ENCODE measurements at places on chromosomes 3 and 15.

DNA sequence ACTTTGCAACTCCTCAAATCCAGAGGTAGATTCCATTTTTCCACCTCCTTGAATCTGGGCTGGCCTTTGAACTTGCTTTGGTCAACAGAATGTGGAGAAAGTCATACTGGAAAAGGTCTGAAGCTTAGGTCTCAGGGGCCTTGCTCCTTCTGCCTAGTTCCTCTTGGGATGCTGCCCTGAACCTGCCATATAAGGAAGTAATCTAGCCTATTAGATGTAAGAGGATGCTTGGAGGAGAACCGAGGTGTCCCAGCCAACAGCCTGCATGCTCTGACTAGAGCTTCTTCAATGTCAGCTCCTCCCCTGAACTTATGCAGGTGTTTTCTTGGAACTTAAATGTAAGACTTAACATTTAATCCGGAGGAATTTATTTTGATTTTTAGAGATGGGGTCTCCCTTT is 2.0 kb upstream of the TMED3 start:
- DNase-seq: no peak

DNA sequence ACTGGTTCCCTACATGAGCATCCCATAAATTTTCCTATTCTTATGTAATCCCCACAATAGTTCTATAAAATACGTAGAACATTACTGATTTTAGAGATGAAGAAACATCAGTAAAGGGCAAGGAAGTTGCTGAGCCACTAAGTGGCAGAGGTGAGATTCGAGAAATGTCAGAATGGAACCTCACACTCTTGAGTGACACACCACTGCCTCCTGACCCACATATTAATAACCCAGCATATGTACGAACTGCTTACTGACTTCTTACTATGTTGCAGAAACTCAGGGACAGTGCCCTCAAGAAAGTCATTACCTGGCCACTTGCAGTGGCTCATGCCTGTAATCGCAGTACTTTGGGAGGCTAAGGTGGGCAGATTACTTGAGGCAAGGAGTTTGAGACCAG is 1022.4 kb downstream of the FHIT start:
- no peak for DNase-seq

GRCh38 chr3:111751961-111752360 is 107.1 kb upstream of the PHLDB2 start:
- no peak for DNase-seq

DNA sequence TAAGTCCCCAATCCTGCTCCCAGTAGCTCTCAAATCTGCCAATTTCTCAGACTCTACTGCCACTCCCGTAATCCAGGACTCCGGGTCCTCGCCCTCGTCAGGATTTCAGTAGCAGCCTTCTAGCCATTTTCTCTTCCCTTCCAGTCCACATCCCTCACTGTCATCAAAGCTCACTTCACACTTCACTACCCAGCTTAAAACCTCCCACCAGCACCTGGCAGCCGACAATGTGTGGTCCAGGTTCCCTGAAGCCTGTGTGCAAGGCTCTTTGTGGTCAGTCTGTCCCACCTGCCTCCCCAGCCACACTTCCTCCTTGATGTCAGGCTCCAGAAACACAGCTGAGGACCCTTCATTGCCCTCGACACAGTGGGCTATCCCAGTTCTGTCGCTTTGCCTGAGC is 304.5 kb upstream of the ROPN1 start:
- no peak for DNase-seq

DNA sequence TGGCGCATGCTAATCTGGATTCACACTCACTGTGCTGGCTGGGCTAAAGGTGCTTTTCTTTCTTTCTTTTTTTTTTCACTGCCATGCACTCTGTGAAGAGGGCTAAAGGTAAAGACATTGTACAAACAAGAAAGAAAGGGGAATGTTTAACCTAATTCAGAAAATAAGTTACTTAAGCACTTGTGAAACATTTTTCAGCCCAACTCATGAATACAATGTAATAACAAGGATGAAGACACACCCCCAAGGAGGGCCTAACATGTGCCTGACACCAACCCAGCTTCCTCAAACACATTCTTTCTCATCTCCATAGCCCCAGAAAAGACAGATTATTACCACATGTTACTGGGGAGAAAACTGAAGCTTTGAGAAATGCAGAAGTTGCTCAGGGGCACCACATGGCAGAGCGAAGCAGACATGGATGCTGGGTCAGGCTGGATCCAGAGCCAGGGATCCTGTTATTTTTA is 5.7 kb downstream of the STIMATE start:
- no peak for DNase-seq

DNA sequence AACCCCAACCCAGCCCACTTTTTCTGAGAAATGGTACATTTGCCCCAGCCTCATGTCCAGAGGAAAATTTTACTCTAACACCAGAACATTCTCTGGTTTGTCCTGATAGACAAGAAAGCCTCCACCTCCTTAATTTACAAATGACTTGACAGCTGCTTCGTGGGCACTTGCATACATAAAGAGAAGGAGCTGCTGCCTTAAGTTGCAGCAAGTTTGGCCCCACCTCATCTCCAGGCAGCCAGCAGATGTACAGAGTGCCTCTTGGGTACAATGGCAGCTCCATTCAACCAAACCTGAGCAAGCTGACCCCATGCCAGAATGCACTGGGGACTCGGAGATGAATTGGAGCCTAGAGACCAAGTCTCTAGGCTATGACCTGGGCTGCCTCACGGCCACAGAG is 6.2 kb upstream of the H1-8 start:
- DNase-seq: no peak

DNA sequence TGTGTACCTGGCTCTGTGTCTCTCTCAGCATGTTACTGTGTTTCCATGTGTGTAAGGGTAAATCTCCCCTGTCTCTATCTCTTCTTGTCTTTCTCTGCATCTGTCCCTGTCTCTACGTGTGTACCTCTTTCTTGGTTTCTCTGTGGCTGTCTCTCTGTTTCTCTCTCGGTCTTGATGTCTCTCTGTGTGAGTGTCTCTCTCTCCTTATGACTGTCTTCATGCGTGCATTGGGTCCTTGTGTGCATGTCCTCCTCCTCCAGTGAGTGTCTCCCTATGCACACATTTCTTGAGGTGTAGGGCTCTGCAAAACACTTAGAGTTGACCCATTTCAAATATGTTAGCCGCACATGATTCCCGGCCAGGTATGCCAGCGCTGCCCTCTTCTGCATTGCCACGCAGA is 903.3 kb upstream of the CFAP20DC start:
- DNase-seq: no peak

- DNase-seq: no peak
These were observed 356.4 kb downstream of the LPP start for GRCh38 chr3:188510366-188510765.

DNA sequence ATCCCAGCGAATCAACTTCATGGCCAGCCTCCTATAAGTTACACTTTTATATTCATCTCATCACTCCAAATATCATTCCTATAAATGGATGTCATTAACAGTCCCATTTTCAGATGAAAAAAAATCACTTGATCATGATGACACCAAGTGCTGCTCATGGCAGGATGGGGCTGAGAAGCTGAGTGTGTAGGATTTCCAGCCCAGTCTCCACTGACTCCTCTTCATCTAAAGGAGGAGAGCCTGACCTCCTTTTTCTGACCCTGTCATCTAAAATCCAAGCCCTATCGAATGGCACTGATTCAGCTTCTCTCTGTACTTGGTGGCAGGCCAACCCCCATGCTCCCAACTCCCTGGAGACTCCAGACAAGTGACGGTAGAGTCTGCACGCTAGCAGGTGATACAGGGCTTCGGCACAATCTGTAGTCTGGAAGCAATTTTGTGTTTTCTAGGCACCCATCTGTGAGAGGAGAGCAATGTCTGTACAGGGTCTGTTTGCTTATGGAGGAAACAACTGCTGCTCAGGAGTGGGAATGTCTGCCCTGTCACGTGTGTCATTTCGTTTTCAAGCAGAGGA is 103.2 kb downstream of the EPHB1 start:
- DNase-seq: no peak

DNA sequence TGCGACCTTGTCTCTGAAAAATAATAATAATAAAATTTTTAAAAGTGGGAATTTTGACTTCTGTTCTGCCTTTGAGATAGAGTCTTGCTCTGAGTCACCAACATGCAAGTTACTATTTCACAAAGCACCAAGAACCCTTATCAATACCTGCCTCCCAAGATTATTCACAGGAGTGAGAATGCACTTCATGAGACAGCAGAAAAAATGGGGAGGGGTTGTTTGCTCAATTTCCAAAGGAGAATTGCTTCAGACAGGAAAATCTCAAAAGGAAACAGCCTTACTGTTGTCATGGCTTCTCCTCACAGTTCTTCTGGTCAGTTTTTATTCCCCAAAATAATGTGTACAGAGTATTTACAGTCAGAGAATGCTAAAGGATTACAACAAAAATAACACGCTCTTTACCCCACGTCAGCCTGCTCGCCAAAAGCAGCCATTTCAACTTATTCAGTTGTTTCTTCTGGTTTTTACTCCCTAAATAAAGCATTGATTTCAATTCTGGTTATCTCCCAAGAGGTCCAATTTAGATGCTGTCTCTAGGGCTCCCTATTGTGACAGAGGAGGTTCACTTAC is 89.0 kb downstream of the PPCDC start:
- DNase-seq: no peak

- DNase-seq: no peak
These were observed 390.0 kb upstream of the NR2F2 start for GRCh38 chr15:95940431-95940985.

DNA sequence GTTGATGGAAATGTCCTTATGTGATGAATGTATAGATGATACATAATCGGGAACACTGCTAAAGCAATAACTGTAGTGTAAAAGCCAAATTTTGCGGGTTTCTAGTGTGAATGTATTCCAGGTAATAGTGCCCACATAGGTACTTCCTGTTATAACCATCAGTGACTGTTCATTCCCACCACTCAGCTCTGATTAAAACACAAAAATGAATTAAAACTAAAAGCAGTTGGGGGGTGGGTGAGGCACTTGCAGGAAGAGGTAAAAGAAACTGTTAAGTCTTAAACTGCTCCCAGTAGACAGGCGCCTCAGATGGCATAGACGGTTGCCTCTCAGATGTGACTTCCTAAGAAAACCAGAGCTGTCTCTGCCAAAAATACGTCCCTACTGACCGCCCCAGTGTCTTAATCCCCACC is 893 bp upstream of the MTHFS start:
- DNase-seq: no peak

GRCh38 chr15:67777773-67778172 is 47.5 kb upstream of the SKOR1 start:
- DNase-seq: no peak

DNA sequence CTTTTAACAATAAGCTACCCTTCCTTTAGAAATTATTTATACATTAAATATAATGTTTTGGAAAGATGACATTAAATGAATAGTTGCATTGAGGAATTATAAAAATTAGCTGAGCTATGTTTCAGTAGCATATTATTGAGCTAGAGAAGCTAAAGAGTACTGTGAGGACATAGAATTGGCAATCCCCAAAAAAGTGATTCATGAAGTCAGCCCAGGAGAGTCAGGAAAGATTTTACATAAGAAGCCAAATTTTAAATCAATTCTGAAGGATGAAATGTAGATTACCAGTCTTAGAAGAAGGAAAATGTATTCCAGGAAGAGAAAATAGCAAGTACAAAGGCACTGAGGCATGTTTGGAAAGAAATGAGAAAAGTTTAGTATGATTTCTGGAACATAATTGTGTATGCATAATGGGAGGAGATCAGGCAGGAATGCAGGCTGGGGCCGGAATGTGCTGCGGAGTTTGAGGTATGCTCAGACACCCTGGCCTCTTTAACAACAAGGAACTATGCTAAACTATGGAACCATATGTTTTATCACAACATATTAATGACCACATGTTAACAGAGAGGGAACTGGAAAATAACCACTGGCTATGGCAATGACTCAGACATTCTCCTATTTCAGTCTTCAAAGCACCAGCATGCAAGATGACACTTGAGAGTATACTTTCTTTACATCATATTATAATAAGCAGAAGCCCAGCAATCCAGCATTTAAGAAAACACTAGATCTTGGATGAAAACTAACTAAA is 103.3 kb upstream of the COL8A1 start:
- no peak for DNase-seq

DNA sequence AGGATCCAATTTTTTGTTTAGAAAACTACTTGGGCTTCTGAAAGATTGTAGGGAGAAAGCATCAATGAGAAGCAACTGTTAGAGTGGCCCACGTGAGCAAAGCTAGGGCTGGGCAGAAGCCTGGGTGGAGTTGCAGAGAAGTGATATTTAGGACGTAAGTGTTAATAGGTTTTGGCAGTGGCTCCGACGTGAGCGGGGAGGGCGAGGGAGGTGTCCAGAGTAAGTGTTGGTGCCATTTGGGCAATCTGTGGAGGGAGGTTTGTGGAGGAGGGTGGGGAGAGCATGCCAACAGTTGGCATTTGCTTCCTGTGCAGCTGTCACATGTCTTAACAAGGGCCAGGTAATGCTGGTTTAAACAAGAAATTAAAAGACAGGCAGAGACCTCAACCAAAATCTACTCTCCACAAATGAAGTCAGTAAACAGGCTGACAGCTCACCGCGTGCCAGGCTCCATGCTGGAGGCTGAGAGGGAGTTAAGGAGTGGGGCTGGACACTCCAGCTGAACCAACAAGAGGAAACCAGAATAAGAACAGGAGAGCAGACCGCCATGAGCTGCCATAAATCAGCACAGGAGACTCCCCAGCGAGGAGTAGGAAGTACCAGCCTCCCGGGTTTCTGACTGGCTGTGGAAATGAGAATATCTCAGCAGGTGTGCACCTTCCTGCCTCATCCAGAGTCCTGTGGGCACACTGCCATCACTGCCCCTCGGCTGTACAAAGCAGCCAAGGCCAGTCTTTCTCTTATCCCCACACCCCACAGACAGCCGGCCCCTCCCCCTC is 232.6 kb downstream of the ABHD5 start:
- no peak for DNase-seq

DNA sequence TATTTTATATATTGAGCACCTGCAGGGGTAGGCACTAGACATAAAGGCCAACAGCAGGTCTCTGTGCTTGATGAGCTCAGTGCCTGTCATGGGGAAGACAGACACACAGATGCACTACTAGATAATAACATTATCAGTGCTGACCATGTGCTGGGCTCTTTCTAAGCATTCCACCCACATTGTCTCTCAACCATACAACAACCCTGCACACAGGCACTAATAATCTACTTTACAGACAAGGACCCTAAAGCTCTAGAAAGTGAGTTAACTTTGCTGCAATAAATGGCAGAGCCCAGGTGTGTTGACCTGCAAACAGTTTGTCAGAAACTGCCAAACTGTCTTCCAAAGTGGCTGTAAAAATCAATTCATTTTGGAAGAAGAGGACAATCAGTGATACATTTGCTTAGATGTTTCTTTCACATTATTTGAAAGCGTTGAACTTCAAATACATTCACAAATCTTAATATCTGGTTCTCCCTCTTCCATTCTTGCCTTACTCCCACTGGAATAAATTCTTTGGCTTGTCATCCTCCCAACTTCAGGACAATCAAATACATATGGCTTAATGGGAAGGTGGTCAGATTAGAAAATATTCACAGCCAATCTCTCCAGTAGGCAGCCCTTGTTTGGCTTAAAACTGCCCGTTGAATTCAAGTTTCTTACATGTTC is 11.0 kb upstream of the PP2D1 start:
- no peak for DNase-seq

All from stimulated activated CD4-positive, alpha-beta T cell treated with anti-CD3 and anti-CD28 coated beads, Interleukin-2, amount 100 ng/mL, for 4 hours (primary cell).